ENCODE measurements at places on chromosomes 2 and 18.

DNA sequence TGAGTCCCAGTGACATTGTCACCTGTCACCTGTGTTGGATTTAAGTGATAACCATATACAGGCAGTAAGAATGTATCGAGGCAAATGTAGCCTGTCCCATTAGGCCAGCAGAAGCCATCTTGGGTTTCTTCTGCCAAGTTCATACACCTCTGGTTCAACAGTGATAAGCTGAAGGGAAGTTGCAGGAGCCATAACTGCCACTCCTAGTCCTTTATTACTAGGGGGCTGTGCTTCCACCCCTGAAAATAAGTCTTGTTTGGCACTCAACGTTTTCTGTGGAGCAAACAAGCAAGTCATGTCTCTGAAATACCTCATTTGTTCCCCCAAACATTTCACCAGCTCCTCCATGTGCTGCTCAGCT, 58.1 kb upstream of the ALPP start:
- no peak for DNase-seq

DNA sequence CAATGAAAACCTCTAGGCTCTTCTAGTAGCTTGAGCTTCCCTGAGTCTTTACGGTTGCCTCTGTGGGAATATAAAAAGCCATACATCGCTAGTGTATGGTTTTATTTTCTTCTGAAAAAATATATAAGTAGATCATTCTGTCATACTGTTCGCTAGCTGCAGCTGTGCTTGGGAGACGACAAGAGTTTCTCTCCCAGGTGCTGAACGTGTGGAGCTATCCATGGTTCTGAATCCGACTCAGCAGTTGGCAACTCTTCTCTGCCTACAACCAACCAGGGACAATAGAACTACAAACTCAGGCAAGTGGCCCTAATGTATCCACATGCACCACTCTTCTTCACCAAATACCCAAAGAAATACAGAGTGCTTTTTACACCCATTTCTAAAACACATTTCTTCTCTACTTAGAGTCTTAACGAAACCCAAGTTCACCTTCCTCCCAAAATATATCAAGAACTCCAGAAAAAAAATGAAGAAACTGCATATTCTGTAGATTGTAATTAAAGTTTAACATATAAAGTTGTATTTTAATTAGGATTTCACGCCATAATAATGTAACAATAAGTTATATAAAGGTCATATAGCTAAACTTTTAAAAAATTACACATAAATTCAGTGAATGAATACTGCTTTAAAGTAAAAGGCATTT, 2.2 kb upstream of the KCNH7 start:
- DNase-seq = no peak

DNA sequence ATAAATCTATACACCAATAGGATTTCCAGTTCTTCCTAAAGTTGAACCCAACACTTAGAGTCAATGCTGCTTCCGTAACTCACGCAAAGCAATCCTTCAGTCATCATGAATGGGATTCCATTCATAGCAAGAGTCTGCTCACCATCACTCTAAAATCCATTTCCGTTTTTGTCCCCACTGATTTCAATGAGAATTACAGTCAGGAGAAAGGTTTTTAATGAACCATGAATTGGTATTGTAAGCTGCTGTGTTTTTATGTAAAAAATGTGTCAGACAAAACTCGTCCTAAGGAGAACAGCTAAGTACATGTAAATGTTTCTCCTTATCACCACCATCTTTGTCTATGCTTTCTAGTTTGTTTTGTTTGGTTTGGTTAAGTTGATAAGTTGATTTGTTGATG, 391.5 kb downstream of the IRS1 start:
- no peak for DNase-seq

- DNase-seq = no peak
These were observed 254.0 kb upstream of the POU3F3 start for GRCh38 chr2:104599787-104600510.

- peak; percentile 70 for DNase-seq
These were observed 412 bp upstream of the NCK2 start for GRCh38 chr2:105744091-105744908.

- no peak for DNase-seq
These were observed 97.6 kb upstream of the HS6ST1 start for GRCh38 chr2:128416109-128416785.

GRCh38 chr2:121881038-121881437, 125.6 kb downstream of the TSN start:
- no peak for DNase-seq

DNA sequence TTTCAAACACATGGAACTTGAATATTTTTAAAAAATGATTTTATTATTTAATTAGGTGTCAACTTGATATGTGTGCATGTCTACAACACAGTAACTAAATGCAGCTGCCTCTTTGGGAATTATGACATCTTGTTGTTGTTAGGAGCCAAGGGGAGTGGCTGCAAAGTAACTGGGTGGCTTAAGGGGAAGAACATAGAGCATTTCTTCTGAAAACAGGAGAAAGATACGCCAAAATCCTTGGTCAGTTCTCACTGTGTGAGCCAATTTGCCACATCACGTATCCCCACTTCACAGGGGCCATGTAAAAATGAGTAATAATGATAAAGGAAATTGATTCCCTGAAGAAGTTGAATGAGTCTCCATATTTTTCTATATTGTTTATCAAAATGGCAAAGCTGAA, 309.8 kb upstream of the COL3A1 start:
- DNase-seq = no peak

DNA sequence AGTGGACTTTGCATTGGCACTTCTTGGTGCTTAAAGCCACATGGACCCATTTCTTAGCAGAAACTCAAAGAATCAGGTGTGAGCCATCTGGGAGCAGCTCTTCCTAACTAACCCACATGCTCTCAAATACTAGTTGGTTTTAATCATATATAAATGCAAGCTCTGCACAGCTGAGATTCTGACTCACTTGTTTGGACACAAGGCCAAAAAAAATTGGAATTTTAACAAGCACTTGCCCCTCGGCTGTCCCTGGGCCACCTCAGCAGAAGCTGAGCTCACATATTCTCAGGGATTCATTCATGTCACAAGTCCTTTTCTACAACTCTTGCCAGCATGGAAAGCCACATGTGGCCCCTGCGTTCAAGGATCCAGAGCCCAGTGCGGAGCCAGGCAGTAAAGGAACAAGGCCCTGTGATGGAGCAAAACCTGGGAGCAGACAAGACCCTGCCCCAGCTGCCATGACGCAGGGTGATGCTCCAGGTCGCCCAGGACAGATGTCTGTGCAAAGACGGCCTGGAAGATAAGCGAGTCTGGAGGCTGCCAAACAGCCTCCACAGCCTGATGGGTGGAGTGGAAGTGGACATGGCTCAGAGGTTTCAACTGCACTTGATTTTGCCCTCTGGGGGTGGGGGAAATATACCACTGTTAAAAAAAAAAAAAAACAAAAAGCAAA, 266.5 kb downstream of the EIPR1 start:
- DNase-seq = no peak

DNA sequence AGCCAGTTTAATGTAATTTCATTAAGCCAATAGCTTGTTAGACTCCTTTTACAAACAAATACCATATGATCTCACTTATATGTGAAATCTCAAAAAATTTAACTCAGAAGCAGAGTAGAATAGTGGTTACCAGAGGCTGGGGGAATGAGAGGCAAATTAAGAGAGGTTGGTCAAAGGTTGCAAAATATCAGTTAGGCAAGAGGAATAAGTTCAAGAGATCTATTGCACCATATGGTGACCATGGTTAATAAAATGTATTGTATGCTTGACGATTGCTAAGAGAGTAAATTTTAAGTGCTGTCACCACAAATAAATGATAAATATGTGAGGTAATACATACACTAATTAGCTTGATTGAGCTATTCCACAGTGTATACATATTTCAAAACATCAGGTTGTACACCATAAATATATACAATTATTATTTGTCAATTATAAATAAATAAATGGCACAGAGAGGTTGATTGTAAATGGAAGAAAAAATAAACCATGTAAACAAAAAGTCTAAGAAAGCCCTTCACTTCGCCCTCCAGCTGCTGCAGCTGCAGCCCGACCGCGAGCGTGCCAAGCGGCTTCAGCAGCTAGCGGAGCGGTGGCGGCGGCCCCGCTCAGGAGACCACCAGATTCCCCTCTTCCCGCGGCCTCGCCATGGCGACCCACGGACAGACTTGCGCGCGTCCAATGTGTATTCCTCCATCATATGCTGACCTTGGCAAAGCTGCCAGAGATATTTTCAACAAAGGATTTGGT, 23.0 kb upstream of the ACTR2 start:
- no peak for DNase-seq

GRCh38 chr18:49335677-49336076, 124.8 kb downstream of the DYM start:
- DNase-seq = no peak

GRCh38 chr18:21300035-21300907, 58.2 kb downstream of the GREB1L start:
- no peak for DNase-seq

- DNase-seq = no peak
These were observed 8.7 kb downstream of the TET3 start for GRCh38 chr2:73993376-73993775.

GRCh38 chr18:905948-906415, 1.3 kb downstream of the ADCYAP1 start:
- no peak for DNase-seq

- no peak for DNase-seq
These were observed 17.2 kb upstream of the CD207 start for GRCh38 chr2:70852824-70853223.

- DNase-seq = no peak
These were observed 50.6 kb downstream of the TTC32 start for GRCh38 chr2:19851116-19851695.

- DNase-seq = no peak
These were observed 9.9 kb downstream of the GRP start for GRCh38 chr18:59229701-59230443.

- no peak for DNase-seq
These were observed 218.6 kb downstream of the DYM start for GRCh38 chr18:49241852-49242251.

GRCh38 chr2:95315801-95316411, 18.8 kb downstream of the KCNIP3 start:
- DNase-seq = no peak
